SK-N-SH treated with all-trans-retinoic acid at 6 μM for 48 hours (cell line): ENCODE measurements at places on chromosomes 16 and 17.

DNA sequence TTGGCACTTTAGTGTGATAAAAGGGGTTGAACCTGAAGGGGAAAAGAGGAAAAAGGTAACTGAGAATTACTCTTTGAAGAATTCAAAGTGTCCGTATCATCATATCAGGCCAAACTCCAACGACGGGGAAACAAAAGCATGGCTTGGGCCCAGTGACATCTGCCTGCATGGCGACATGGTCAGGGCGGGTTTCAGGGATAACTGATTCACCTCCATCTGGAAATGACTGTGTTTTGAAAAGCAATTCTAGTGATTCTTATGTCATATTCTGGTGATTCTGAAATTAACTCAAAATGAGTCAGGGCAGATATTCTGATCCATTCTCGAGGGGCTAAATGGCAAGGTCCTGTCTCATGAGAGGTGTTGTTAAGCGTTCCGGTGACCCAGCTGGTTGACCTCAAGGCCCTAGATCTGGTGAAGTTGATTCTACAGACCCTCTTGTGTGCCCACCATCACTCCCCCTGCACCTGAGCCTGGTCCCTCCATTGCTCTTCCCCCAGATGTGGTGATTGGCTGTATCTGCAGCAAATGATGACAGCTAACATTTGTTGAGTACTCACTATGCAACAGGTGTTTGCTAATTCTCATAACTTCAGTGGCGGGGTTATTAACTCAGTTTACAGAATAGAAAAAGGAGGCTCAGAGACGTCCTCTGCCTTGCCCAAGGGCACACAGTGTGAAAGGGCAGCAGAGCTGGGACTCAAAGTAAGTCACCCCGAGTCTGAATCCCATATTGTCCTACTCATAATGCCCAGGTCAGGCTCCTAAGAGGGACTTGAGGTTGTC, 251.8 kb downstream of the MAF start:
- ATAC-seq = no peak

- no peak for ATAC-seq
Observed at GRCh38 chr16:19172098-19172780, 4.2 kb downstream of the SYT17 start.

- no peak for ATAC-seq
Observed at GRCh38 chr16:20303012-20303411, 24.3 kb downstream of the GP2 start.

GRCh38 chr16:72203401-72203800, 31.4 kb upstream of the PMFBP1 start:
- peak; percentile 71 for ATAC-seq
